ENCODE measurements at places on chromosomes 11 and 22.
A peak's percentile ranks its signal among the peaks of the same experiment; 100 is the strongest.

GRCh38 chr11:119886667-119887230, 157.7 kb upstream of the NECTIN1 start:
- DNase-seq: no peak

GRCh38 chr11:62933285-62933684, 12.1 kb upstream of the CHRM1 start:
- no peak for DNase-seq

GRCh38 chr11:70057080-70057479, 21.0 kb upstream of the ANO1 start:
- DNase-seq: no peak

GRCh38 chr11:120052196-120052775, 85.6 kb downstream of the TRIM29 start:
- peak; percentile 28 for DNase-seq

DNA sequence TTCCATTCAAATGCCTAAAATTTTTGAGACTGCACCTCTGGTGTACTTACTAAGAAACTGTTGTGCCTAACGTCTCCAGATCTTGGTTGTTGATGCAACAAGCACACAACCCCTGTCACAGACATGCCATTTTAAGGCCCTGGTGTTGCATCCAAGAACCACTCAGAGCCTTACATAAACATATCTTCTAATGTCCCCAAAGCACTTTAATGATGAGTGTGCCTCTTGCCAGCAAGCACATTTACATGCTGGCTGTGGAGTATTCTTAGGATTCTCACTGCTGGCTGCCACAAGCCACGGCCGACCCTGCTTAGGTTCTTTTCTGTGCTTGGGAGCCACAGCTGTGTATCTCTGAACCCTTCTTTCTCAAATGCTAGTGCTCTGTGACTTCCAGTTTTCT, 201.4 kb downstream of the ADAMTS15 start:
- DNase-seq: no peak

DNA sequence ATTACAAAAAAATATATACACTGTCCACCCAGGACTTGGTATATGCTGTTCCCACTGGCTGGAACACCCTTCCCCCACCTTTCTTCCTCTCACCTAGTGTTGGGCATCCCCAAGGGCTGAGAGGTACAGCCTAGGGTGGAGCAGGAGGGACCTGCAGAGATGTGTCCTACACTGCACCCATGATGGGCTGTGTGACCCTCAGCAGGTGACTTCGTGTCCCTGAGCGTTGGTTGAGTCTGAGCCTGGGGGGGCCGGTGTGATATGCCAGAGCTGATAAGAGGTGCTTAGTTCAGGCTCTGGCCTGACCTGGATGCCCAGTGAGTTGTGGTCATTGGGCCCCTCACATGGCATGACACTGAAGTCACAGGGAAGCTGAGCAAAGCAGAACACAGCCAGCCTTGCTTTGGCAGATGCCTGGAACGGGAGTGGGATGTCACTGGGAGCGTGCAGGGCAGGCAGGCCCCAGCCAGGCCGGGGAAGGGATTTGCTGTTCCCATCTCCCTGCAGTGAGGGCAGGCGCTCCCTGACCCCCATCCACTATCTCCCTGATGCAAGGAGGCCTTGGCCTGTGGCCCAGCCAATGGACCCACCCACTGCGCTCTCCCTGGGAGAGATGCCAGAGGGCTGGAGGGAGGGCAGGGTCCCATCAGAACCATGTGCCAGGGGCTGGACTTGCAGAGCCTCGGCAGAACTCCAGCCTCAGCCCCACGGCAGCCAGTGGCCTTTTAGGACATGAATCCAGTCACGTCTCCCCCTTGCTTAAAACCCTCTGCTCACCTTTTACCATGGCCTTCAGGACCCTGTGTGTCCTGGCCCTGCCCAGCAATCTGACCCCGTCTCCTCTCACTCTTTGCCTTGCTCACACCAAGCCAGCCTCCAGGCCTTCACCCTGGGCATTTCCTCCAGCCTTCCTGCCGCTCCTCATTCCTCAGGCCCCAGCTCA, 138.9 kb downstream of the MN1 start:
- no peak for DNase-seq

GRCh38 chr11:122050021-122050690, 65.9 kb downstream of the BLID start:
- no peak for DNase-seq

- DNase-seq: no peak
Observed at GRCh38 chr11:76291576-76292526, 85.5 kb upstream of the WNT11 start.

- no peak for DNase-seq
Observed at GRCh38 chr11:83011333-83012167, 60.1 kb downstream of the RAB30 start.

DNA sequence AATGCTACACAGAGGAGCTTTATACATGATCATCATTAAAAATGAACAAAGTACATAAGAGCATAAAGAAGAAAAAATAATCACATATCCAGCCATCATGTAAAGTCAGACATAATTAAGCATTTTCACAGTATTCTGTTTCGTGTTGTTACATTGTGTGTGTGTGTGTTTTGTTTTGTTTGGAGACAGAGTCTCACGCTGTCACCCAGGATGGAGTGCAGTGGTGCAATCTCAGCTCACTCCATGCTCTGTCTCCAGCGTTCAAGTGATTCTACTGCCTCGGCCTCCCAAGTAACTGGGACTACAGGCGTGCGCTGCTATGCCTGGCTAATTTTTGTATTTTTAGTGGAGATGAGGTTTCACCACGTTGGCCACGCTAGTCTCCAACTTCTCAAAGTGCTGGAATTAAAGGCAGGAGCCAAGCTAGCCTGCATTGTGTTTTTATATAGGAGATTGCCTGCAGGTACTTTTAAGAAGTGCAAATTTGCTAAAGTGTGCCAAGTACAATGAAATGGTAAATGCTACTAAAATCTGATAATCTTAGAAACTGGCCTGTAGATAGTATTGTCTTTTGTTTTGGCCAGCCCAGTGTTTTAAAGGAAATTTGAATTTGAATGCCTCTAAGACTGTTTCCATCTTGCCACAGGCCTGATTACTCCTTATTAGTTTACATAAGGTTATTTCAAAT, 7.8 kb downstream of the CTSC start:
- DNase-seq: no peak

DNA sequence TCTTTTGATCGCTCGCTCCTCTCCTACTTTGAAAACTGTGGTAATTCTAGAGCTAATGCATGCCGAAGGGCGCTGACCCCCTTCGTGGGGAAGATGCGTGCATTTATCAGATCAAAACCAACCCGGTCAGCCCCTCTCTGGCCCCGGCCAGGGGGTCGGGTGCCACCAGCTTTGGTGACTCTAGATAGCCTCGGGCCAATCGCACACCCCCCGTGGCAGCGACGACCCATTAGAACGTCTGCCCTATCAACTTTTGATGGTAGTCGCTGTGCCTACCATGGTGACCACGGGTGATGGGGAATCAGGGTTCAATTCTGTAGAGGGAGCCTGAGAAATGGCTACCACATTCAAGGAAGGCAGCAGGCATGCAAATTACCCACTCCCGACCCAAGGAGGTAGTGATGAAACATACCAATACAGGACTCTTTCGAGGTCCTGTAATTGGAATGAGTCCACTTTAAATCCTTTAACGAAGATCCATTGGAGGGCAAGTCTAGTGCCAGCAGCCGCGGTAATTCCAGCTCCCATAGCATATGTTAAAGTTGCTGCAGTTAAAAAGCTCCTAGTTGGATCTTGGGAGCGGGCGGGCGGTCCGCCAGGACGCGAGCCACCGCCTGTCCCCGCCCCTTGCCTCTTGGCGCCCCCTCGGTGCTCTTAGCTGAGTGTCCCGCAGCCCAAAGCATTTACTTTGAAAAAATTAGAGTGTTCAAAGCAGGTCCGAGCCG, 3898.2 kb upstream of the OR11H1 start:
- DNase-seq: peak; percentile 90

GRCh38 chr22:27046086-27046485, 388.7 kb downstream of the MIAT start:
- DNase-seq: no peak

DNA sequence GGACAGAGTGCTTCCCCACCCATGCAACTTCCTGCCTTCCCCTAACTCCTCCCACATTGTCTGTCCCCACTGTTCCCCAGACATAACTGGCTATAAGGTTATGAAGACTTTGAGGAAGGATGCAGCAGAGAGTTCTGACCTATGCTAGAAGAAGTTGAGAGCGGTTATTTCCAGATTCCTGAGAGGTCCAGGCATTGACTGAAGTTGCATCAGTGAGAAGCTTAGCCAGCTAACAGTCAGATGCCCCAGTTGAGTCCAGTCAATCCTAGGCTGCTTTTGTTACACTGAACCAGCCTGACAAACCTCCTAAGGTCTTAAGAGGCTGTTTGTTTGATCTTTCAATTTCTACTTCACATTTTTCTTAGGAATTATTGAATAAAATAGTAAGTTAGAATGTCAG, 937.9 kb upstream of the CCDC90B start:
- DNase-seq: no peak

DNA sequence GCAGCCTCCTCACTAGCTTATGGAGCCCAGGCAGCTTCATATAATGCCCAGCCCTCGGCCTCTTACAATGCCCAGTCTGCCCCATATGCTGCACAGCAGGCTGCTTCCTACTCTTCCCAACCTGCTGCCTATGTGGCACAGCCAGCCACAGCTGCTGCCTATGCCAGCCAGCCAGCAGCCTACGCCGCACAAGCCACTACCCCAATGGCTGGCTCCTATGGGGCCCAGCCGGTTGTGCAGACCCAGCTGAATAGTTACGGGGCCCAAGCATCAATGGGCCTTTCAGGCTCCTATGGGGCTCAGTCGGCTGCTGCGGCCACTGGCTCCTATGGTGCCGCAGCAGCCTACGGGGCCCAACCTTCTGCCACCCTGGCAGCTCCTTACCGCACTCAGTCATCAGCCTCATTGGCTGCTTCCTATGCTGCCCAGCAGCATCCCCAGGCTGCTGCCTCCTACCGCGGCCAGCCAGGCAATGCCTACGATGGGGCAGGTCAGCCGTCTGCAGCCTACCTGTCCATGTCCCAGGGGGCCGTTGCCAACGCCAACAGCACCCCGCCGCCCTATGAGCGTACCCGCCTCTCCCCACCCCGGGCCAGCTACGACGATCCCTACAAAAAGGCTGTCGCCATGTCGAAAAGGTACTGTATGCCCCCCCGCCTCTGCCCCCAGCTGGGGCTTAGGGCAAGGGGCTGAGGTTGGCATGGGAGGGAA, 8.8 kb downstream of the RBM14 start:
- no peak for DNase-seq

DNA sequence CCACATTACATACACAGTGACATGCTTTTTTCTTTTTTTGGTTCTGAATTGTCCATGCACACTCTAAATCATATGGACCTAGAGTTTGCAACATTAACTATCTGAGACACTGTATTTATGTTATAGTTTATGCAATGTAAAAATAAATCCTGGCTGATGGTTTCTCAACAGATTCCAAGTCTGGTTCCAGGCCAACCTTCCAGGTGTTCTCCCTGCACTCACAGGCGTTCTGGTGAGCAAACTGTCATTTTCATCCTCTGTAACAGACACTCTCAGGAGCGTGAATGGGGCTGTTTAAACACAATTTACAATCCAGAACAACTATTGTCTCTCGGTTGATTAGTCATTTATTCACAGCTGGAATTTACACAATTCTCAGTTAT, 36.5 kb upstream of the ANKK1 start:
- no peak for DNase-seq

GRCh38 chr11:103812680-103813079, 223.8 kb upstream of the DDI1 start:
- DNase-seq: no peak

GRCh38 chr11:33271059-33271458, 13.9 kb downstream of the HIPK3 start:
- no peak for DNase-seq

GRCh38 chr11:75028321-75028720, 39.6 kb downstream of the NEU3 start:
- DNase-seq: no peak

DNA sequence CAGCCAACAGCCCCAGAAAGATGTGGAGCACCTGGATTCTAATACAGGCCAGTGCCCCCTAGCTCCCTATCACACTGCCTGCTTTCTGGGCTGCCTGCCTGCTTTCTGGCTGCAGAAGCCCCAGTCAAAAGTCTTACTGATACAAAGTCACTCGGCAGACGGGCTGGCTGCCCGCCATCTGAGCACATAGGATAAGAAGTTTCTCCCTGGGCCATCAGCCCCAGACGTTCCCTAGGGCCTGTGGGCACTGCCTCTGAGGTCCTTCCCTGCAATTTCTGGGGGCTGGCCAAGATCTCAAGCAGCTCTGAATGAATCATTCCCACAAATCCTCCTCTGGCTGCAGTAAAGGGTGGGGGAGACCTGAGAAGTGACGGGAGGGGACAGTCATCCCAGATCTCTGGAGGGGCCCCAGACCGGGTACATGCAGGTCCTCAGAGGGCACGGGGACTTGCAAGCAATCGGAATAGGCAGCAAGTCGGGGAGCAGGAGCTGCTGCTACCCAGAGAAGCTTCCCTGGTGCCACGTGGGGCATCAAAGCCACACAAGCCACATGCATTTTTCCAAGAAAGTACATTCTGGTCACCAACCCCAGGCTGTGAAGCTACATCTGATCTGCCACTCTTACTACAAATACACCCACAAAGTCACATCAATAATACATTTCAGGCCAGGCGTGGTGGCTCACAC, 4.7 kb downstream of the TPST2 start:
- DNase-seq: no peak

GRCh38 chr11:6307876-6308275, 12.4 kb downstream of the CAVIN3 start:
- no peak for DNase-seq

DNA sequence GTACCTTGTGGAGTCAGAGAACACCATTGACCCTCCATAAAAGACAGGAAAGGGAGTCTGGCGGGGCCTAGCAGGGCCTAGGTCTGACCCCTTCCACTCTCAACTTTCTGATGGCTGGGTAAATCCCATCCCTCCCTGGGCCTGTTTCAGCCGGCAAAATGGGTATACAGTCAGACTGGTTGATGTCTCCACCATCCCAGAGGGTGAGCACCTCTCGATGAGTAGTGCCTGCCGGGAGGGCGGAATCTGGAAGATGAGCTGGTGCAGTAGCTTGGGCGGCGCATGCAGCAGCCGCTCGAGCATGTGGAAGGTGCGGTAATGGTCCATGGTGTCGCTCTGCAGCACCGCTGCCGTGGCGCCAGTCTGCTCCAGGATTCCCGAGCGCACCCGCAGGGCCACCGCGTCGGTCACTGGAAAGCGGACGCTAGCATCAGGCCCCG, 528 bp downstream of the FIBP start:
- no peak for DNase-seq

All from mesenteric fat pad (tissue), 1 donor.